ENCODE measurements at places on chromosomes 6 and 20.
A peak's percentile ranks its signal among the peaks of the same experiment; 100 is the strongest.

DNA sequence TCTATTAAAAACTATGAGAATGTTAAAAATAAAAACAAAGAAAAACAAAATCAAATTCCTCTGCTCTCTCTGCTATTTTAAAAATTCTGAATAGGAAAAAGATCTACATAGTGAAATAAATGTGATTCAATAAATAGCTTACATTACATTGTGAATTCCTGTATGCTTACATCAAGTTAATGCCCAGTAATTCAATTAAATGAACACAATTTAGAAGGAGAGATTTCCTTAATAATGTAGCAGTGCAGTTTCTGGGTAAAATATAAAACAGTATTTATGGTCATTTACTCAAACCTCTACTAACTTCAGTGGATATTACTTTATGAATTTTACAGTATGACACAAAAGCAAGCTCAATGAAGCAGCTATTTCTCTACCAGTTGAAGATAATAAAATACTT, 594.6 kb downstream of the EYS start:
- DNase-seq, result no peak

DNA sequence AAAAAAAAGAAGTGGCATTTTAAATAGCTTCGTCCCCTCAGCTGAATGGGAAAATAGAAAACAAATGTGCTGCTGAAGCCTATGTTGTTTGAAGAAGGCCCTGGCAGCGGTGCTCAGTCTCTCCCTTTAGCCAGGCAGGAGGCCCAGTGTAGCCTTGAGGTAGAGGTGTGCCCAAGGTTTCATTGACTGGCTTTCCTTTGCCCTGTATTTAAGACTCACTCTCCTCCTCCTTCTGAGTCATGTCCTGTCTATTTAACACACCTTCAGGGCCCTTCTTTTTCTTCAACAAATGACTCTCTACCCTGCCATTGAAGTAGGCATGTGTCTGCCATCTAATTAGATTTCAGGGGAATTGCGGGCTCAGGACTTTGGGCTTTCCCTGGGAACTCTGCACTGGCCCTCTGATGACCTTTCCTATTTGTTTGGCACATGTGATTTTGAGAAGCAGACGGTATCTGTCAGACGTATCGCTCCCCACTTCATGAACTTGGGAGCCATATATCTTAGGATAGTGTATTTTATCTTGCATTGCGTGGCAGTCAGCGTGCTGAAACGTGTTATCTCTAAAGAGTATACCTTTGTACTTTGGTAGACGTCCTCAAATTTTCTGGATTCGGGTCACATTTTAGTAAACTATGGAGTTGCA, 4.3 kb downstream of the TJAP1 start:
- no peak for DNase-seq

GRCh38 chr6:40957616-40958492, 81.2 kb downstream of the UNC5CL start:
- no peak for DNase-seq

- no peak for DNase-seq
Measured at GRCh38 chr6:165630544-165630953, 32.5 kb downstream of the PDE10A start.

DNA sequence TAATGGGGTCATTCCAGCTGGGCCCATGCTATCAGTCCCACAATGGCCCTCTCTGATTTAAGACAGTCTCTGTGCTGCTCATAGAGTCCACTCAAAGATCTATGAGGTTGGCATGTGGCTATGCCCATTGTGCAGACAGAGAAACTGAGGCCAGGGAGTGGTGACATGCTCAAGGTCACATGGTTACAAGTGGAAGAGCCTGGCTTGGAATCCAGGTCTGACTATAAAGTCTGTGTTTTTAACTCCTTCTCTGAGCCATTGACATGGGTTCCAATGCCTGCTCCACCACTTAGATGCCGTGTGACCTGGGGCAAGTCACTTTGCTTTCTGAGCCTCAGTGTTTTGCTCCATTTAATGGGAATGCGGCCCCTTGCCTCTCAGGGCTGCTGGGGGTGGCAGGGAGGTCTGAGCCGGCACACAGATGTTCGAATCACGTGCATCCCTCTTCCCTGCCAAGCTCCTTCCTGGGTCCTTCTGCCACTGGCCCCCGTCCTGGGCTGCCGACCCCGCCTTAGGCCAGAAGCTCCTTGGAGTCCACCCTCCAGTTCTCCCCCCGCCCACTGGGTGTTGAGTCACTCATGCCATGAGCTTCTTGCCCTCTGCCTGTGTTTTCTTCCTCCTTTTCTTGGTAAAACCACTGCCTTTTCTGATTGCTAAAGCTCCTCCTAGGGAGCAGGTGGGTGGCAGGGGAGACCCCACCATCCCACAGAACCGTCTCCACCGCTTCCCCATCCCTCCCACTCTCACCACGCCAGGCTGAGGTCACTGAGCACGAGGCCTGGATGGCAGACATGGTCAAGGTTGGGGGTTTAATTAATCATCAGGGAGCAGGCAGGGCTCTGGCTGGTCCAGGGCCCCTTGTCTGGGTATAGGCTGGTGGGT, 35.7 kb downstream of the CEBPB start:
- no peak for DNase-seq

DNA sequence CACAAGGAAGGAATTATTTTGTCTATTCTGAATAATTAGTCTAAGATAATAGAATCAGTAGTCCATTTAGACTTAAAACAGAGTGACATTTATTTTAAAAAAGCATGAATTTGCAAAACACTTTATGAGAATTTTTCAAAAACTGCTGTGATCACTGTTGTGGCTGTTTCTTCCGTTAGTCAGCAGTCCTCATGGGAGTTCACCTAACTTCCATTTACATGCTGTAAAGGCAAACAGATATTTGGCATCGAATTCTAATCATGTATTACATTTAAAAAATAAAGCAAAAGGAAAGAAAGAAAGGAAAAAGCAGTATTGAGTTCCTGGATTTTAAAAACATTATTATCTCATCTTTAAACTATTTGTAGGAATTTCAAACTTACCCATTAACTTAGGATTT, 111.8 kb downstream of the MTHFD1L start:
- no peak for DNase-seq

DNA sequence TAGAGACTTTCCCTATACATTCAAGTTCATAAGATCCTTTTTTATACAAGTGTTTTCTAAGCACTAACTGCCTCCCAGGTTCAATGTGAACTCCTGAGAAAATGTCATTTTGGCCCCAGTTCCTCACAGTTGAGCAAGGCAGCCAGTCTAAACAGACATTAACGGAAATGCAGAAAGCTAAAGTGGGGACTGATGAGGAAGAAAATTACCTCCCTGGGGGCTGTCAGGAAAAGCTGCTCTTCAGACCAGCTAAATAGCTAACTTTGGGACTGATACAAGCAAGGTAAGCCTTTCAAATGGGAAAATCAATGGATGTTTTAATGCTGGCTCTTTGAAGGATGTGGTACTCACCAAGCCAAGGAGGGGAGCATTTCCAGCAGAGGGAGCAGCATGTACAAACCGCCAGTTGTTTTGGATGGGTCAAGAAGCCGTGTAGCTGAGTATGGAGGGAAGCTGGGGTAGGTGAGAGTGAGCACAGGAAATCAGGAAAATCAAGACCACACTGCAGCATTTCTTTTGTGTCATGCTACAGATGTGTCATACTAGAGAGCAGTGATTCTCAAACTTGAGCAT, 180.8 kb upstream of the CHD6 start:
- no peak for DNase-seq

- DNase-seq, result no peak
Measured at GRCh38 chr6:5747379-5747778, 259.3 kb downstream of the NRN1 start.

DNA sequence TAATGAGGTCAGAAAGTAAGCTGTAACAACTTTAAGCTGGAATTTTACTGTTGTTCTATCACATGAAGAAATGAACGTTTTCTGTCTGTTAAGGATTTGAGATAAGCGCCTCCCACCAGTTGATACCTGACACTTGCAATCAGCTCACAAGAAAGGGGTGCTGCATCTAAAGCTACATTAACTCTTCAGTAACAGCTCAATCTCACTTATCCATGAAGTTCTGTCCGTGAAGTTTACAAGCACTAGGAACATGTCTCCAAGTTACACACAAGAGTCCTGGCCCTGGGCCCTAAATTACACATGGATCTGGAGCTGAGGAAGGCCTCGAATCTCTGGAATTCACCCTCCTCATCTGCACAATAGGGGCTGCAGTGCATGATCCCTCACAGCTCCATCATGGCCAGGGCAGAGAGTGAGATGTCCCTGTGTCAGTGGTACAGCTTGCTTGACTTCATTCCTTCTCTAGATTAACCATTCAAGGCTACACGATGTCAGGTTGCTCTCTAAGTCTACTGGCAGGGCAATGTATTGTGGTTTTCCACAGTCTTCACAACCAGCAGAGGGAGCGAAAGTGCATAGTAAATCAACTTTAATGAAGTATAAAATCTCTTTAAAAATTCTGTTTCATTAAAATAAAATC, 182.4 kb upstream of the MCHR2 start:
- peak; percentile 2 for DNase-seq

- no peak for DNase-seq
Measured at GRCh38 chr6:27156874-27157458, 90.5 kb upstream of the PRSS16 start.

Data from CD4-positive, CD25-positive, alpha-beta regulatory T cell (primary cell).